ENCODE measurements at places on chromosomes 2 and 18. TPM values are rescaled to one million over a fixed set of nuclear protein-coding genes. Genes with fewer than 3 reads are reported as not detected.

ITGA4 gene
- total RNA-seq, result 1.6 TPM

AGXT gene
- total RNA-seq, result not detected

KHK gene
- total RNA-seq, result 2.1 TPM

SLC19A3 gene
- 0.07 TPM for total RNA-seq

TXNDC2 gene
- total RNA-seq, result under 0.01 TPM

UNC80 gene
- not detected for total RNA-seq

All from pulmonary artery endothelial cell (primary cell).